ENCODE measurements at places on chromosomes 6 and 20. TPM values are rescaled to one million over a fixed set of nuclear protein-coding genes. Genes with fewer than 3 reads are reported as not detected.

- H3K4me1 ChIP-seq: no peaks in the 10 kb centered on the region
- H3K27ac ChIP-seq: no peak overlapping the region
- no peaks in the 10 kb centered on the region for H3K36me3 ChIP-seq
- DNase-seq: peak; percentile 67
These were observed 3.0 kb upstream of the TGM2 start for GRCh38 chr20:38167851-38168760.

DNA sequence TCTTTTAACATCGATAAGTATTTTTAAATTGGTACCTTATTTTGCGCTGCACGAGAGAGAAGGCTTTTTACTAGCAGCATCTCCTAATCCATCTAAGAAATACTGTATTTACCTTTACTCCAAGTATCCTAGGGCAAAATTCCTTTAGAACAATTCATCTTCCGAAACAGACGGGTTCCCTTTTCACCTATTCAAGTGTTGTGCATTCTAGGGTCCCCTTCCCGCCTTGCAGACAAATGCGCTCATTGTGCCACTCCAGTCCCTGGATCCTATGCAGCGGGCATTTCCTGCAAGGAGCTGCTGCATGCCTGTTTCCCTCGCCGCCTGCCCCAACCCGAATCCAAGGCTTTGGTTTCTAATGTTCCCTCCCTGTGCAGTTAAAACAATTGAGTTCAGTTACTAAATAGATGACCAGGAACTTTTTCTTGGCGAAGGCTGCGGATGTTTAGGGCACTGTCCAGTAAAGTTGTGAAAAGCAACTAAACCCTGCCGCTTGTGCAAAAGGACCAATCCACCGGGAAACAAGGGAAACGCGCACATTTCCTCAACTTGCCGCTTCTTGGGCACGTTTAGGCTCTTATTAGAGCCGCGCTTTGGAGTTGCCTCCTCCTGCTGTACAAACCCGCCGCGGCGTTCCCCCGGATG, 556 bp upstream of the SCAF8 start:
- no peaks in the 10 kb centered on the region for H3K27me3 ChIP-seq
- H3K36me3 ChIP-seq: peaks cover 10% of the 10 kb centered on the region
- peak overlapping the region; percentile 98 for H3K27ac ChIP-seq

The BHLHE23 gene
- not detected for total RNA-seq

DNA sequence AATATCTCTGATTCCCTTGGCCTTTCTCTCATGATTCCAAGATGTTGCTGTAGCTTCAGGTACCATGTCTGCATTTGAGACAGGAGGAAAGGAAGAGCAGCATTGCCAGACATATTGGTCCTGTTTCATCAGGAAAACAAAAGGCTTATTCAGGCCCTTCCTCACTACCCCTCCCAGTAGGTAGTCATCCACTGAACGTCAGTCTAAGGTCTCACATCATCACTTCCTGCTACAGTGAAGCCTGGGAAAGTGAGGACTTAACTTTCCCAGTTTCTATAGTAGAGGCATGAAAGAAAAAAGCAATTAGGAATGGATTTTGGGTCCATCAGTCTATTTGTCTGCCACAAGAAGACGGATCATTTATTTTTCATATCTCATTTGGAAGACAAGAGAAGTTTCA, 85.7 kb upstream of the SOX4 start:
- no peak overlapping the region for H3K4me3 ChIP-seq
- no peak for DNase-seq
- H3K4me1 ChIP-seq: no peaks in the 10 kb centered on the region
- no peaks in the 10 kb centered on the region for H3K36me3 ChIP-seq

GRCh38 chr6:109187399-109188114, 92.2 kb downstream of the CEP57L1 start:
- no peaks in the 10 kb centered on the region for H3K36me3 ChIP-seq
- no peak overlapping the region for H3K27ac ChIP-seq
- peaks cover 25% of the 10 kb centered on the region for H3K4me1 ChIP-seq
- peaks cover 9% of the 10 kb centered on the region for H3K27me3 ChIP-seq
- peak; percentile 83 for DNase-seq

DNA sequence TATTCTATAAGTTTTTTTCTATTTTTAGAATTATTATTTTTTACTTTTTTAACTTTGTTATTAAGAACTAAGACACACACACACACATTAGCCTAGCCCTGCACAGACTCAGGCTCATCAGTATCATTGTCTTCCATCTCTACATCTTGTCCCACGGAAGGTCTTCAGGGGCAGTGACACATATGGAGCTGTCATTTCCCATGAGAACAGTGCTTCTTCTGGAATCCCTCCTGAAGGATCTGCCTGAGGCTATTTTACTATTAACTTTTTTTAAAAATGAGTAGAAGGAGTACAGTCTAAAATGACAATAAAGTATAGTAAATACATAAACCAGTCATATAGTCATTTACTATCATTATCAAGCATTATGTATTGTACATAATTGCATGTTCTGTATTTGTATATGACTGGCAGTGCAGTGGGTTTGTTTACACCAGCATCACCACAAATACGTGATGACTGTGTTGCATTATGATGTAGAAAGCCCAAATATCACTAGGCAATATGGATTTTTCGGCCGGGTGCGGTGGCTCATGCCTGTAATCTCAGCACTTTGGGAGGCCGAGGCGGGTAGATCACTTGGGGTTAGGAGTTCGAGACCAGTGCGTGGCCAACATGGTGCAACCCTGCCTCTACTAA, 57.9 kb downstream of the HIVEP1 start:
- H3K36me3 ChIP-seq: no peaks in the 10 kb centered on the region
- H3K27me3 ChIP-seq: no peaks in the 10 kb centered on the region
- H3K4me1 ChIP-seq: peaks cover 3% of the 10 kb centered on the region
- DNase-seq: no peak

DNA sequence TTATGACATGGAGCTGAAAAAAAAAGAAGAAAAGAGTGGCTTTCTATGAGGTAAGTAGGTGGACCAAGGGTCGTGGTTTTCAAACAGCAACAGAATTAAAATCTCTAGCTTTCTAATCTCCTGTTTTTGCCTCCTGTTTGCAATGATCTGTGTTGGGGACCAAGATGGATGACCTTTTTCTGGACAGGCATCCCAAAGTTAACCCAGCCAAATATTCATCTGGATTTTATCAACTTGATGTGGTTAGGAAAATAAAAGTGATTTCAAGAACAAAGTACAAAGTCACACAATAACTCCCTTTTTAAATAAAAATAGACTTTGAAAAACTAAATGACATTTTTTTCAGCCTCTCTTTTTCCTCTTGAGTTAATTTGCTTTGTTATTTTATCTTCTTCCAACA, 282.1 kb upstream of the PRDM1 start:
- DNase-seq: no peak
- H3K4me3 ChIP-seq: no peak overlapping the region
- H3K27me3 ChIP-seq: no peaks in the 10 kb centered on the region
- no peaks in the 10 kb centered on the region for H3K36me3 ChIP-seq

The CLPSL1 gene
- total RNA-seq: not detected

The NFATC2 gene
- total RNA-seq: 1.5 TPM

DNA sequence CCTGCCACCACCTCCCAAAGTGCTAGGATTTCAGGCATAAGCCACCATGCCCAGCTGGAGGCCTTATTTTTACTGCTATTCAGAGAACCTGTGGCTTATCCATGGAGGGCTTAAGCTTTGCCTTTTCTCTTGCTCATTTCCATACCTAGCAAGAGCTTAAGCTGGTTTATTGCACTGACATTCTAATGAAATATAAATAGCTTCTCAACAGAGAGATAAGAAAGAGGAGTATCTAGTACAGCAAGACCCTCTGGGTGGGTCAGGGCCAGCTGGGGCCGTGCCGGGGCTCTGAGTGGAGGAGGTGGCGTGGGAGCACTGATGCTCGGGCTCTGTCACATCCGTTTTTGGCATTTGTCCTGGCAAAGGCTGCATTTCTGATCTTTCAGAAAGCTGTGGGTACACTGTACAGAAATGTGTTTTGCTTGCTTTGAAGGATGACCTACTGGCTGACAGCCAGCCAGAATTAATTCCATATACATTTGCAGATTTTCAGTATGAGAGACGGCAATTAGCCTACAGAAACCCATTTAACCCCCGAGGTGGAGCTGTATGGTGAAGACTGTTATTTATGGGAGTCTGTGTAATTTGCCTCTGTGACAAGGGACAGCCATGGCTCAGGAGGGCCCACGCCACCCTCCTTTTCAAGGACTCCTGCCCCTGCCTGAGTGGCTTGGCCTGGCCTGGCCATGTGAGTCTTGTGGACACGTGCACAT, 181.6 kb upstream of the AKAP12 start:
- H3K27ac ChIP-seq: no peak overlapping the region
- no peak overlapping the region for H3K4me3 ChIP-seq
- no peaks in the 10 kb centered on the region for H3K4me1 ChIP-seq

DNA sequence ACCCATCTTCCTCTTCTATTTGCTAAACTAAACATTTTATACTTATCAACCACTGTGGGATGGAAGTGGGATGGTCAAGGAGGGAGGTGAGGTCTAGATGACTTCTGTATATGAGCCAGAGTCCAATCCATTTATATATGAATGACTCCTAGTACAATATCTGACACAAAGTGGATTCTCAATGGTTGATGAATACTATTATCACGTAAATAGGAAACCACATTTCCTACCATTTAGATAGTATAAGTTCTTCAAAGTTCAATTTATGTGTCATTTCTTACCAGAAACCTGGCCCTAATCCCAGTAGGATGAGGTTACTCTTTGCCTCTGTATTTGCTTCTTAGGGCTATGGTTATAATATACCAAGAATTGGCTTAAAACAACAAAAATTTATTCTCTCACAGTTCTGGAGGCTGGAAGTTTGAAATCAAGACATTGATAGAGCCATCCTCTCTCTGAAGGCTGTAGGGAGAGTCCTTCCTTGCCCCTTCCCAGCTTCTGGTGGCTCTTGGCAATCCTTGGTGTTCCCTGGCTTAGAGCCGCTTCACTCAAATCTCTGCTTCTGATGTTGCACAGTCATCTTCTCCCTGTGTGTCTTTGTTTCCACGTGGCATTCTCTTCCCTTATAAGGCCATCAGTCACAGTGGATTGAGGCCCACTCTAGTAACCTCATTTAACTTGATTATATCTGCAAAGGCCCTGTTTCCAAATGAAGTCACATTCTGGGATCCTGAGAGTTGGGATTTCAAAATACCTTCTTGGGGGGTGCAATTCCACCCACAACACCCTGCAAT, 41.0 kb upstream of the RAB23 start:
- no peaks in the 10 kb centered on the region for H3K36me3 ChIP-seq
- no peak for DNase-seq
- H3K4me3 ChIP-seq: no peak overlapping the region
- no peaks in the 10 kb centered on the region for H3K27me3 ChIP-seq

DNA sequence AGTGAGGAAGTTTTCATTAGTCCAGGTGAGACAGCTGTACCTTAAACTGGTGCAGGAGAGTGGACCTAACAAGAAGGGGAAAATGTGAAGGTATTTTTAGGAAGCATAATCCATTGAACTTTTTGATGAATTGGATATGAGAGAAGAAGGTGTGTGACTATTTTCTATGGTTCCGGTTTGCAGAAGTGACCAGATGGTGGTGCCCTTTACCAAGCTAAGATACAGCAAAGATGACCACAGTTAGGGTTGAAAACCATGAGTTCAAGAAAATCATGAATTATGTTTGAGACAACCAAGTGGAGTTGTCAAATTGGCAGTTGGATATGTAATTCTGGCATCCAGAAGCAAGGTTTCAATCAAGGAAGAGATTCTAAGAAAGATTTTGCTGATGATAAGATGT, 61.9 kb upstream of the NRSN1 start:
- no peaks in the 10 kb centered on the region for H3K36me3 ChIP-seq
- no peaks in the 10 kb centered on the region for H3K27me3 ChIP-seq
- peak; percentile 72 for DNase-seq
- H3K4me3 ChIP-seq: no peak overlapping the region
- H3K4me1 ChIP-seq: no peaks in the 10 kb centered on the region
- H3K27ac ChIP-seq: no peak overlapping the region

The SCRT2 gene
- not detected for total RNA-seq

- H3K4me3 ChIP-seq: no peak overlapping the region
- no peaks in the 10 kb centered on the region for H3K27me3 ChIP-seq
- H3K27ac ChIP-seq: no peak overlapping the region
- H3K36me3 ChIP-seq: no peaks in the 10 kb centered on the region
- DNase-seq: no peak
- peaks cover 7% of the 10 kb centered on the region for H3K4me1 ChIP-seq
These were observed 243.8 kb downstream of the PLCB1 start for GRCh38 chr20:8375898-8376297.

The C6orf163 gene
- total RNA-seq: 3.3 TPM

All from endodermal cell (in vitro differentiated cells).